ENCODE measurements at places on chromosomes 13 and 19.

GRCh38 chr19:54916822-54917221, 10.9 kb downstream of the NCR1 start:
- no peak for DNase-seq

DNA sequence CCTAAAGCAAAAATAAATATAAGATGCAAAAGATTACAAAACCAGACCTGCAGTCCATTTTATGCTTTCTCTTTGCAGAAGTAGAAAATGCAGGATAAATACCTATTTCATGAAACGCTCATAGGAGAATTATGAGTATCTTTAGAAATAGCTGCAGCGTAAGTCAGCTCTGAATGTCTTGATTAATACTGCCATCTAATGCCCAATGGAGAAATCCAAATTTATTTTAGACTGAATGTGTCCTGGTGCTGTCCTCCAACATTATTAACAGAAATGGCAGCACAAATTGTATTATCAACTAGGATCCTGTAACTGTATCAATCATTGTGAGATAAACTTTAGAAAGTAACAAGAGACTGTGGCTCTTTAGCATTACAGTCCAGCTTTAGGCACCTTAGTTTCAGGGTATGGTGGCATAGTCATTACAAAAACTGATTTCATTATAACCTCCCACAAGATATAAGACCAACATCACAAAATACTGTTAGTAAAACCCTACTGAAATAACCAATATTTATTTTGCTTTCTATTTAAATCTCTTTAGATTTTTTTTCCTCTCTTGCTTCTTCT, 162.1 kb upstream of the MIR17HG start:
- DNase-seq, result no peak

- DNase-seq, result no peak
Observed at GRCh38 chr13:89628567-89628966, 1718.9 kb upstream of the MIR17HG start.

- DNase-seq, result no peak
Observed at GRCh38 chr13:41008349-41008980, 10.7 kb downstream of the ELF1 start.

DNA sequence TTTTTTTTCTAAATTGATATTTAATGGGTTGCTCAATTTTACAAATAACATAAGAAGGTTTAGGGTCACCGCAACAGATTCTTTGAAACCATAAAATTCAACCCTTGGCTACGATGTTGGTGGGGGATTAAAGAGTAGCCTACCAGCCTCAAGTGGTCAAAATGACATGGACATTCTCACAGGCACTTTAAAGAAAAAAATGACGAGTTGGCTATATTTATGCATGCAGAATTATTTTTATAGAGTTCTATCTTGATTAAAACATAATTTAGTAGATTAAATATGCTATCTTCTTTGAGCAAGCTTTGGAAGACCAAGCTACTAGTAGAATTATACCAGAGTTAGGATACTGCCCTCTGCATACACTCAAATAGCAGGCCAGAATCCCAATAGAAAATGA, 293.0 kb downstream of the DCT start:
- DNase-seq, result no peak

DNA sequence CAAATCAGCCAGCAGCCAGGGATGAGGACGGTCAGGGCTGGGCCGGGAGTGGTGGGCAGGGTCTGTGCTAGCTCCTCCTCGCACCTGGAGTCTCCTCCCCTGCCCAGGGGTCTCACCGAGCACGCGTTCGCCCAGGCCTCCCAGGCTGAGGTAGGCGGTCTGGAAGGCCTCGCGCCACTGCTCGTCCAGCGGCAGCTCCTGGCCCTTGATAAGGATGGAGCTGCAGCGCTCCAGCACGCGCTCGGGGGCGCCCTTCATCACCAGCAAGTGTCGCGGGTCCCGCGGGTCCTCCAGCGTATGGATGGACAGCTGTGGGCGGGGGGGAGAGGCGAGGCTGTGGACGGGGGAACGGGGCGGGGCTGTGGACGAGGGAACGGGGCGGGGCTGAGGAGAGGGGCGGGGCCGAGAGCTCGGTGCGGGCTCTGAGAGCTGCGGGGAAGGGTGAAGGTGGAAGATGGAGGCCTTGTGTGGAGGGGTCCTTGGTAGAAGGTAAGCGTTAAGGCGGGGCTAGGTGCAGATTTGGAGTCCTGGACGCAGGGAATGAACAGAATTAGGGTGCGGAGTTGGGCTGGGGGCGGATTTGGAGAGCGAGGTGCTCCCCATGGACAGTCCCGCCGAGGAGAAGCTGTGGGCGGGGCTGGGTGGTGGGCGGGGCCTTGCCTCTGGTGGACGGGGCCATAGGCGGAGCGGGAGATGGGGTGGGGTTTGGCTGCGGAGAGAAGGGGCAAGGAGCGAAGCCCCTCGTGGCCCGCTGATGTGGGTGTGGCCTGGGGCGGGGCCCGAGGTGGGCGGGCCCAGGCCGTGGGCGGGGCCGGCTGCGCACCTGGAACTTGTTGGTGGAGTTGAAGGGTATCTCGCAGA, 5.7 kb downstream of the ATP4A start:
- no peak for DNase-seq

- no peak for DNase-seq
Observed at GRCh38 chr13:102757006-102757405, 16.6 kb downstream of the TEX30 start.

GRCh38 chr19:38375098-38375493, 725 bp downstream of the PSMD8 start:
- no peak for DNase-seq

- DNase-seq, result no peak
Observed at GRCh38 chr13:22092791-22093560, 422.1 kb downstream of the FGF9 start.

DNA sequence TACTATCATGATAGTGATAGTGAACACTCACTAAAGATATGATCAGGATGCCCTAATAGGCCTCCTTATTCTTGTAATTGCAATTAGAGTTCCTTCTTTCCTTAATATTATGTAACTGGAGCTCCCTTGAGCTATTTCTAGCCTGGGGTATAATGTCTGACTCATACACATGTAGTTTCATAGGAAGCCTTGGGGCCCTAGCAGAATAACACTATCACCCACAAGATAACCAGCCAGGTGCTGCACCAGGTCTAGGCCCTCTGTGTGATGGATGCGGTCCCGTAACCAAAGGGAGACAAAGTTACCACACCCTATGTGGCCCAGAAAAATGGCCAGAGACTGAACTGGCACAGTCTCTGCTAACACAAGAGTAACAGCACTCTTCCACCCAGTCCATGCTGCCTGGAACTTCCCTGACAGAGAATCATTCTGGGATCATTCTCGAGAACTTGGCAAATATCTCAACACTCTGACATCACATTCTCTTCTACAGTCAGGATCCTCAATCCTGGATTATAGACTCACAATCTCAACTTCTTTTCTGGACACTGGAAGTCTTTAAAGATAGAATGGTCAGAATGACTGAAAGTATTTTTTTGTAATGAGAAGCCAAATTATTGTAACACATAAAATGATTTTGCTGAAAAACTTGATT, 32.6 kb upstream of the IGFL4 start:
- no peak for DNase-seq

GRCh38 chr13:58869566-58869965, 1238.0 kb downstream of the PCDH17 start:
- DNase-seq, result no peak

DNA sequence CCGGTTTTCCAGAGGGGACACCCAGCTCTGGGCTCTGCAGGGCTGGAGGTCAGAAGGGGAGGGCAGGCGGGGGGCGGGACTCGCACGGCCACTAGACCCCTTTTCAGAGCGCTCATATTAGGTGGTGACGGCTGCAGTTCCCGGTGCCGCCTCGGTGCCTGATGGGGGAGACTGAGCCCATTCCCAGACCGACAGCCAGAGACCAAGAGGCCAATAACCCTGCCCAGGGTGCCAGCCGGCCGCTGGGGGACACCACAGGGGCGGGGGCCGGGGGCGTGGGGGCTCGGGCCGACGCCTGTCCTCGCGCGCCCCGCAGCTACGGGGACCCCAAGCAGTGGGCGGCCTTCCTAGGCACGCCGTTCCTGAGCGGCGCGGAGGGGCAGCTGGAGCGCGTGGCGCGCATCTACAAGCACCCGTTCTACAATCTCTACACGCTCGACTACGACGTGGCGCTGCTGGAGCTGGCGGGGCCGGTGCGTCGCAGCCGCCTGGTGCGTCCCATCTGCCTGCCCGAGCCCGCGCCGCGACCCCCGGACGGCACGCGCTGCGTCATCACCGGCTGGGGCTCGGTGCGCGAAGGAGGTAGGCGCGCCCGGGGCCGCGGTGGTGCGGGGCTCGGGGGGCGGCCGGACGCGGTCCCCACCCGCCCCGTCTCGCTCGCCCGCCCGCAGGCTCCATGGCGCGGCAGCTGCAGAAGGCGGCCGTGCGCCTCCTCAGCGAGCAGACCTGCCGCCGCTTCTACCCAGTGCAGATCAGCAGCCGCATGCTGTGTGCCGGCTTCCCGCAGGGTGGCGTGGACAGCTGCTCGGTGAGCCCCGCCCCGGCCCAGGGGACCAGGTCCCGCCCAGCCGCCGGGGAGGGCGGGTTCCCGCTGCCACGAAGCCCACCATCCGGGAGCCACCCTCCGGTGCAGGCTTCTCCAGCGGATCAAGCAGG, 2.4 kb downstream of the TIMM13 start:
- DNase-seq, result no peak

- DNase-seq, result peak; percentile 96
Observed at GRCh38 chr19:8592231-8593009, 15.2 kb upstream of the MYO1F start.

DNA sequence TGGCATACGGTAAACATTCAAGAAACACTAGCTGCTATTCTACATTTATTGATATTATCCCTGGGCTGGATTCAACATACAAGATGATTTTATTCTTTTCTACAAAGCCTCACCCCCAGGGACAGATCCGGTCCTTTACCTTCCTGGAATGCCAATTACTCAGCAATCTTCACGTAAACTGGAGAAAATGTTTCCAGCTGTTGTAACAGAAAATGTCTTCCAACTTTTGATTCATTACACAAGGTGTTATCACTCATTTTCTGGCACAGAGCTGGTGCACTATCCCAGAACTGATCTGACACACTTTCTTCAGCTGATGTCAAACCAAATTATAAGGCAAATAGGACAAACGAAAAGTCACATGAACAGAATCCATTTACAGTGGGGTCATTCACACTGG, 33.1 kb downstream of the DCLK1 start:
- DNase-seq, result no peak

DNA sequence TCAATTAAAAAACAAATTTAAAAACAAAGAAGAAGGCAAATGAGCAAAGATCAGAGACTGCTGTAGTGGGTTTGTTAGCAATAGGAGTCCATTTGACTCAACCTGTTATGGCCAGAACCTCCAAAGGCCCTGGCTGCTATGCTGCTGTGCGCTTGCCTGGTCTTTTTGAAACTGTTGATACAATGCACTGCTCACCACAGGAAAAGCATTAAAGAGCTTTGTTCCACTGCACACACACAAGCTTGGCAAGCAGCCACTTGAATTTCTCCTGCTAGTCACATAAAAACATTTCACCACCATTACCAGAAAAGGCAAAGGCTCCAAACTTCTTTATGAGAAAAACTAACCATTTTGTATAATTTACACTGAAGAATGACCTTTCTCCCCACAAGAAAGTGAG, 132.2 kb downstream of the FREM2 start:
- DNase-seq, result no peak

DNA sequence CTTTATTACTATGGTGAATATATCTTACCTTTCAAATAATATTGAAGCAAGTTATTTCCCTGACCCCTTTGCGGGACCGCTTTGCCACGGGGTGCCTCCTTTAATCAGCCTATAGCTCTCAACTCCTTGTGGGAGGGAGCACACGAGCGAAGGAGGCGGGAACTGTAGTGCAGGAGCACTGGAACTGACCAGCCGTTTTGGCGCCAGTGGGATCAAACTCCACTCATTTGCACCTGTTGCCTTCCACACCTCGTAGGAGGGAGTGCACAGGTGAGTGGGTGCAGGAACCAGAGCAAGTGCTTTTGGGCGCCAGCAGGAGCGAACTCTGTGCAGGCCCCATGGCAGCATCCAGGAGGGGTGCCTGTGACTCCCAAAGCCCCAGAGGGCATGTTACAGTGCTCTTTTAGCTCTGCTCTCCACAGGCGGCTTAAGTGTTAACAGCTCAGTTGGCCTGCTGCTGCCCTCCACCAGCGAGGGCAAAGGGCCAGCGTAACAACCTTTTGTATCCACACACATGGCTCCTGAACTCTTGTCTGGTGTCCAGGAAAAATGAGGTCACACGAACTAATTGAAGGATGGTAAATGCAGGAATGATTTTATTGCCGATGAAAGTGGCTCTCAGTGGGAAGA, 206.9 kb downstream of the GGACT start:
- DNase-seq, result no peak

- no peak for DNase-seq
Observed at GRCh38 chr13:109211616-109212015, 574.8 kb downstream of the IRS2 start.

GRCh38 chr13:103844471-103844870, 778.3 kb upstream of the SLC10A2 start:
- no peak for DNase-seq

- DNase-seq, result no peak
Observed at GRCh38 chr13:30654430-30654829, 36.7 kb downstream of the USPL1 start.

- no peak for DNase-seq
Observed at GRCh38 chr13:94799299-94799698, 87.0 kb upstream of the SOX21 start.

DNA sequence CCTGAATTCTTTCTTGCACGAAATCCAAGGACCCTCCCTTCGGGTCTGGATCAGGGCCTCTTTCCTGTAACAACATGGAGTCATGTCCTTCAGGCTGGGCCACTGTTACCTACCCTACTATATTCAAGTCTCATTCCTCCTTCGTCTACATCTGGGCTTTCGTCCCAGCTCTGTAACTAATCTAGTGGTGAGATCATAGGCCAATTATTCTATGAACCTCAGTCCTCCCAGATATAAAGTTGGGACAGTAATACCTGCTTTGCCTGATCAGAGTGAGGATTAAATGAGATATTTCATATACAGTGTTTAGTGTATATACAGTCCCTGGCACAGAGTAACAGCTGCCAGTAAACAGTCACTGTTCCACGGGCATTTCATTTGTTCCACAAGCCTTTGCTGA, 48.3 kb upstream of the ATP12A start:
- no peak for DNase-seq

DNA sequence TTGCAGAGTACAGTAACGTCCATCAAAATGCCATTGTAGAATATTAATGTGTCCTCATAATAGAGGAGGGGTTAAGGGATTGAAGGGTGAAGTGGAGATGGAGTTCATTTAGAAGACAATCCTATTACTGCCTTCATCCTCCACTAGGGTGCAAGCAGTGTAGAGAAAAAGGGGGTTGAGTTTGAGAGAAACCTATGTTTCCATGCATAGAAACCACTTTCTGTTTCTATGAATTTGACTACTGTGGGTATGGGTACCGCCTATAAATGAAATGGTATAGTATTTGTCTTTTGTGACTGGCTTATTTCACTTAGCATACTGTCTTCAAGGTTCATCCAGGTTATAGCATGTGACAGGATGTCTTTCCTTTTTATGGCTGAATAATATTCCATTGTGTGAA, 156.0 kb downstream of the GGACT start:
- DNase-seq, result no peak

DNA sequence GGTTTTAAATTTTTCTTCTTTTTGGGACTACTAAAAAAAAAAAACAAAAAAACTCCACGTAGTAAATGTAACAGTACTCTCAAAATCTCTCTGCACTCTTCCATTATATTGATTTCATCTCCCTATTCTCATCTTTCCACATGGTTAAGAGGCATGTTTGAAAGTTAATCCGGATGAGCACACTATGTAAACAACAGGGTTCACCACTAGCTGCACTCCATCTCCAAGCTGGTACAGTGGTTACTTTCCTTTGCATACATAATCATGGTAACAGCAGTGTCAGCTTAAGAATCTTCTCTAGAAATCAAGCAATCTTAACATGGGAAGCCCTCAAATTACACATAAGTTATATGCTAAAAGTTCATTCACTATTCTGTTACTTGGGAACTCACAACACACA, 92.6 kb downstream of the MIPEP start:
- no peak for DNase-seq

Measured in stimulated activated CD4-positive, alpha-beta T cell treated with anti-CD3 and anti-CD28 coated beads, Interleukin-1b, Interleukin-23, amount 100 ng/mL, for 1 hour (primary cell).